ENCODE measurements at places on chromosomes 4 and X. TPM values are rescaled to one million over a fixed set of nuclear protein-coding genes. Genes with fewer than 3 reads are reported as not detected.

FAM241A gene
- 1.9 TPM for total RNA-seq

ASMT gene
- not detected for total RNA-seq

DAPP1 gene
- total RNA-seq: 19.6 TPM

GRCh38 chr4:8472689-8473197, 32.2 kb downstream of the TRMT44 start:
- no peaks in the 10 kb centered on the region for H3K4me1 ChIP-seq
- DNase-seq: no peak

GRCh38 chr4:3525532-3526430, 6.4 kb downstream of the LRPAP1 start:
- H3K4me3 ChIP-seq: no peak overlapping the region
- H3K4me1 ChIP-seq: peaks cover 6% of the 10 kb centered on the region
- no peaks in the 10 kb centered on the region for H3K36me3 ChIP-seq

GRCh38 chrX:85993539-85994197, 53.7 kb downstream of the CHM start:
- H3K4me3 ChIP-seq: no peak overlapping the region
- peaks cover 1% of the 10 kb centered on the region for H3K4me1 ChIP-seq
- no peak for DNase-seq
- H3K27me3 ChIP-seq: no peaks in the 10 kb centered on the region

DNA sequence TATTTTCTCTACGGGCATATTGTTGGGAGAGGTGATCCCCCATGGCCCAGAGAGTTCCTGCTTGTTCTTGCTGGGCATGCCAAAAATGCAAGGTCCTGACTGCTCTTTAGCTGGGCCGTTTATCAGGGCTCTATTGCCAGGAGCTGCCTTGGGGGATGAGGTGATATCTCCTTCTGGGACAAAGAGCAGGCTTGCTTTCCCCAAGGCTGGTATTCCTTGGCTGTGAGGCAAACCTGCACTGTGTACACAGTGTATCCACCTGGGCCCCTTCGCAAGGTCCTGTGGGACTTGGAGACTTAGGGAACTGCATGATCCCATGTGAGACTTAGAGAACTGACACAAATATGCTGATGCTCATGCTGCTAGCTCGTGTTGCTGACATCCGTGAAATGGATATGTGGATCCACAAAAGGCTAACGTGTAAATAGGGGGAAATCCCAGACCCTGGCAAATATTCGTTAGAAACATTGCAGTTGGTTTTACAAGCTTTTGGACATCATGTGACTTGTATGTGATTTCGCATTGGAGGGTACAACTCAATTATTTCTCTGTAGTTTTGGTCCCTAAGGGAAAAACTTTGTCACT, 24.4 kb upstream of the ZFX start:
- no peak overlapping the region for H3K27ac ChIP-seq
- H3K27me3 ChIP-seq: no peaks in the 10 kb centered on the region
- no peaks in the 10 kb centered on the region for H3K36me3 ChIP-seq
- DNase-seq: no peak
- H3K4me1 ChIP-seq: no peaks in the 10 kb centered on the region

DNA sequence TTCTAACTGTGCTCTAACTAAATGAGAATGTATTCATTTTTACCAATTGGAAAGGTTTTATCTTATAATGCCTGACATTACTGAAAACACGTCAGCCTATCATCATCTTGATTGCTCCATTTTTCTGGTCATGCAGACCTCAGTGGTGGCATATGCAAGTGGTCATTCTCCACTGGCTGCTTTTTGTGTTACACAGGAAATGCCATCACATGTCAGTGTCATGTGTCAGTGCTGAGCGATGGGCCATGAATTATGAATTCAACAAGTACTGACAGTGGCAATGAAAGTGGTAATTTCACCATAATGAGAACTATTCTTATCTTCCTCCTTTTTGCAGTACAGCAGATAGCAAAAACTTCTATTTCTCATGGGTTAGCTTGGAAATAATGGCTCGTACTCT, 190.5 kb downstream of the PACRGL start:
- H3K4me1 ChIP-seq: no peaks in the 10 kb centered on the region
- no peak overlapping the region for H3K4me3 ChIP-seq
- DNase-seq: no peak
- H3K36me3 ChIP-seq: no peaks in the 10 kb centered on the region
- H3K27me3 ChIP-seq: no peaks in the 10 kb centered on the region
